ENCODE measurements at places on chromosomes 12 and 14. TPM values are rescaled to one million over a fixed set of nuclear protein-coding genes. Genes with fewer than 3 reads are reported as not detected.

DNA sequence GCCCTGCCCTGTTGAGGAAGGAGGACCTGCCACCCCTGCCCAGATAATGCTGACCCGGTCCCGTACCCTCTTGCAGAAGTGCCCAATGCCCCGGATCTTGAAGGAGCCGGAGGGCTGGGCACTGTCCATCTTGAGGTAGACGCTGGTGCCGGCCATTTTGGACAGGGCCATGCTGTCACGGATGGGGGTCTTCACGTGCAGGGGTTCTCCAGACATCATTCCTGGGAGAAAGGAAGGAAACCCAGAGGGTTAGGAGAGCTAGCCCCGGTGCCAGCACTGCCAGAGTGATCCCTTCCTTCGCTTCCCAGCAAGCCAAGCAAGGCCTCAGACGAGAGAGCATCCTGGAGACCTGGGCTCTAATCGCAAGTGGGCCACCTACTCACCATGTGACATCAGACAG lies 4.2 kb downstream of the SDS start:
- no peak for DNase-seq

DNA sequence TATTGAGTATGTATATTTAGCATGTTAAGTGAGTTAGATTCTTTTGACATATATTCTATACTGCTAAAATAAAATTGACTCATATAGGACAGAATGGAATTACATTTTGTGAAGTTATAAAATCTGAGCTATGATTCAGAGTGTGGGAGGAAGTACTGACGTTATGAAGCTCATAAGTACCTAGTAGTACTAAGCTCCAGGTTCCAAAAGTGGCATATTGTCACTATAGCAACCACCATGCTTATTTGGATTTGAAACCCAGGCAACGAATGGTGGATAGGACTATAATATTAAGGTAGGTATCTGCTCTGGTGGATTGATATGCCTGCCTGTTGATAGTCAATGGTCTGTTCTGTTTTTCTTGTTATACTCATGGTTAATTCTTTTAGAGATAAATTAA lies 2.2 kb upstream of the FBXO33 start:
- no peak for DNase-seq

SLC25A29 gene
- total RNA-seq, result 850 TPM

GRCh38 chr14:102417001-102417431 lies 54.3 kb downstream of the TECPR2 start:
- no peak for DNase-seq

GRCh38 chr14:99468836-99469592 lies 11.6 kb downstream of the SETD3 start:
- no peak for DNase-seq

DNA sequence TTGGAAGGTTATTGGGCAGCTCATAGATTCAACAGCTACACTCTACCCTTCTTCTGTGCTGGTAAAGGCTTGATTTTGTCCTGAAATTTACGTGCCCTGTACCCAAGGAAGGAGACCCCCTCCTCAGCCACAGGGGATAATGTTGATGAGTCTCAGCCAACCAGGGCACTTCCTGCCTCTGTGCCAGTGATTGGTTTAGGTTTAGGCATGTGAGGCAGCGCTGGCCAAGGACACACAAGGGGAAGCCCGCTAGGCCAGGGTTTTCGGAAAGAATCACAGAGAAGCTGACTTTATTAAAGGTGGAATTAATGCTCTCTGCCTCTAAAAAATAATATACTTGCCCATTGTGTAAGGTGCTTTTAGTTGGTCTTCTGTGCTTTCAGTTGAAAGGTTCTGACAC lies 15.4 kb upstream of the CTDSP2 start:
- DNase-seq, result no peak

DNA sequence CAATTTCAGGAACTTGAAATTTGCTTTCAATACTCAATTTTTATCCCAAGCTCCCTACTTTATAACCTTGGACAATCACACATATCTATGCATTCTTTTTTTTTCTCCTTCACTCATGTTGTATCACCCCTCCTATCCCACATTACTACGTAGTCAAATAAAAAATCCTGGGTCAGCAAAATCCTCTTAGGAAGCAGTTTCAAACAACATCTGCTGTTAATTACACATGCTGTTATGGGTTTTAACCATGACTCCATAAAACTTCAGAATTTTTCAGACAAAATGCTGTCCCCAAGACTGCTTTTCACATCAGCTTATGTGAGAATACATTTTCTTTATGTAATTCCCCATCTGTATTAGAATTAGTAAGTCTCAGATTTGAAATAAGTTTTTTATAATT lies 61.7 kb downstream of the LRFN5 start:
- DNase-seq, result no peak

ADAMTS20 gene
- total RNA-seq, result not detected

KLRF2 gene
- total RNA-seq, result not detected

All from uterus (tissue), 4 donors.